ENCODE measurements at places on chromosomes 5 and 9.
A peak's percentile ranks its signal among the peaks of the same experiment; 100 is the strongest.

DNA sequence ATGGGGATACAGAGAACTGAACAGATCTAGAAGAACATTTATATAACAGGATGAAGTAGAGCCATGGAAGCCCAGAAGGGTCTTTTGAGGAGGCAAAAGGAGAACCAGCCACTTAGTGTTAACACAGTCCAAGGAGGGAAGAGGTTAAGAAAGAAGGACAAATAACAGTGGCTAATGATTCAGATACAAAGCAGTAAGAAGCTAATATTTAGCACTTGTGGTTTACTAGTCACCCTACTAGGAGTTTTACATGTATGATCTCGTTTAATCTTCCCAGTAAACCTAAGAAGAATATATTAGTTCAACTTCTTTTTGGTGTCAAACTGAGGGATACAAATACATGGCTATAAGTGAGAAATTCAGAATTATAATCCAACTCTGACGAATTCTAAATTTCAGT lies 7.7 kb downstream of the FBXO4 start:
- DNase-seq: no peak

GRCh38 chr9:121831869-121832268 lies 180.4 kb downstream of the DAB2IP start:
- DNase-seq: no peak

- no peak for DNase-seq
Measured at GRCh38 chr5:124592891-124593290, 153.5 kb downstream of the ZNF608 start.

GRCh38 chr9:78358329-78359051 lies 61.6 kb downstream of the PSAT1 start:
- no peak for DNase-seq

DNA sequence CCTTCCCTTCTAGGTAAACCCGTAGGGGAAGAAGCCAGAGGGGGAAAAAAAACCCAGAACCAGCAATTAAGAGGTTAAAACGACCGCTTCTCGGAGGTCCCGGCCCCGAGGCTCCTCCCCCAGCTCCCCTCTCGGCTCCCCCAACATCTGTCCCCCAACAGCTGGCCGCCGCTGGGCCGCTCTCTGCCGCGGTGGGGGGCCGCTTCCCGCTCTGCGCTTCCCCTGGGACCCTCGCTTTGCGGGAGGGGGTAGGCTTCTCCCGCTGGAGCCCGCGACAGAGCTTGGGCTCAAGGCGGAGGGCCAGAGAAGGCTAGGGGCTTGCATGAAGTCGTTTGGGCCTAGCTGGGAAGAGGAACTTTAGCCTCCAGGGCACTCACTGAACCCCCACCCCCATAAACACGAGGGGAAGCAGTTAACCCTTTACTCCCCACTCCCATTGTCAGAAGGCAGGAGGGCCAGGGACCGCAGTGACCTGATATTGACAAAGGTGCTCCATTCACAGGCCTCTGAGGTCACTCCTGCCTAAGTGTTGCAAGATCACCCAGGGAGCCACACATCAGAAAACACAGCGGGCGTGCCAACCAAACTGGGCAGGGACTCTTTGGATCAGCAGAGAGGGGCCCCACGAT lies 7.5 kb downstream of the LHX6 start:
- no peak for DNase-seq

DNA sequence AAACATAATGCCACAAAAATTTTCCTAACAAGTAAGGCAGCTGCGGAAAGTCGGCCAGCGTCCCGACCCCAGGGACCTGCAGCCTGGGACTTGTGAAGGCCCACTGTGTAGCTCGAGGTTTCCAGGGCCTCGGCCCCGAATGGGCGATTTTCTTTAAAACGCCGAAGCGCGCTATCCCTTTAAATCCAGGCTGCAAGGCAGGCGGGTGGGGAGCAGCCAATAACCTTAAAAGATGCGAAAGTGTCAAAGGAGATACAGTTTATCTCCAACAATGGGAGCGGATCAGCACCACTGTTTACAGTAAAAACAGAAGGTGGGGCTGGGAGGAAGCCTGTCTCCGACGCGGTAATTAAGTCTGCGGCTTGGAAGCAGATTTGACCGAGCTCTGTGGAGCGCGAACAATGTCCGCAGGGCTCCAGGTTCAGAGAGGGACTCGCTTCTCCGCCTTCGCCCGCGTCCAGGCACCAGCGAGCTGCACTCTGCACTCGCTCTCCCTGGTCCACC lies 1.7 kb upstream of the ZSWIM6 start:
- peak; percentile 13 for DNase-seq

DNA sequence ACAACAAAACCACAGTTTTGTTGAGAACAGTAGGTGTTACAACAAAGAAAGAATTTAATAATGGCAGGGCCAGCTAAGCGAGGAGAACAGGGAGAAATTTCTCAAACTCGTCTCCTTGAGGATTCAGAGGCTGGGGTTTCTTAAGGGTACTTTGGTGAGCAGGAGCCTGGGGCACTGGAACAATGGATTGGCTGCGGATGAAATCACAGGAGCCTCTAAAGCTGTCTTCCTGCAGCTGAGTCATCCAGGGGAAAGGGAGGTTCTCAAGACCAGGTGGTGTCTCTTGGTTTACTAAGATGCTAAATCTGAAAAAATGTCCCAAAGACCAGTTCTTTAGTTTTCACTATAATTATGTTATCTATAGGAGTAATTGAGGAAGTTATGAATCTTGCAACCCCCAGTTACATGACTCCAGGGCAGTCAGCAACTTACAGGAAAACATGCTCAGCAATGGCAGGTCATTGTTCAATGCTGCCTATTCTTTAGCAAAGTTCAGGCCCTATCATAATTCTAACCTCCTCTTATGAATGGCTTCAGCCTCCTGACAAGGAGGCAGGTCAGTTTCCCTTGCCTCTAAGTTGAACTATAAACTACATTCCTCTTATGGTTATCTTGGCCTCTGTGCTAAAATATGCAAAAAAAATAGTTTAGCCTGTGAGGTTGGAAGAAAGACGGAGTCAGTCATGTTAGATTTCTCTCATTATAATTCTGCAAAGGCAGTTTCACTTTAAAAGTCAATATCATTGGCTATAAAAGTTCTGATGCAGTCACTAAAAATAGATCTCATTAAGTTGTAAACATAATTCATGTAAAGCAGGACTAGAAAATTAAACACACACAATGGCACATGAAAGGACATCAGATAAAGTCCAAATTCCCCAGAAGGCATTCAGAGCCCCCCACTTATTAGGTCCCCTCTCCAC lies 63.3 kb upstream of the CKS2 start:
- no peak for DNase-seq

- no peak for DNase-seq
Measured at GRCh38 chr9:128163523-128164306, 3.6 kb downstream of the BBLN start.

- peak; percentile 25 for DNase-seq
Measured at GRCh38 chr9:68585034-68585761, 44.5 kb upstream of the TMEM252 start.

GRCh38 chr5:178770621-178771020 lies 40.2 kb upstream of the ZNF354A start:
- DNase-seq: no peak

DNA sequence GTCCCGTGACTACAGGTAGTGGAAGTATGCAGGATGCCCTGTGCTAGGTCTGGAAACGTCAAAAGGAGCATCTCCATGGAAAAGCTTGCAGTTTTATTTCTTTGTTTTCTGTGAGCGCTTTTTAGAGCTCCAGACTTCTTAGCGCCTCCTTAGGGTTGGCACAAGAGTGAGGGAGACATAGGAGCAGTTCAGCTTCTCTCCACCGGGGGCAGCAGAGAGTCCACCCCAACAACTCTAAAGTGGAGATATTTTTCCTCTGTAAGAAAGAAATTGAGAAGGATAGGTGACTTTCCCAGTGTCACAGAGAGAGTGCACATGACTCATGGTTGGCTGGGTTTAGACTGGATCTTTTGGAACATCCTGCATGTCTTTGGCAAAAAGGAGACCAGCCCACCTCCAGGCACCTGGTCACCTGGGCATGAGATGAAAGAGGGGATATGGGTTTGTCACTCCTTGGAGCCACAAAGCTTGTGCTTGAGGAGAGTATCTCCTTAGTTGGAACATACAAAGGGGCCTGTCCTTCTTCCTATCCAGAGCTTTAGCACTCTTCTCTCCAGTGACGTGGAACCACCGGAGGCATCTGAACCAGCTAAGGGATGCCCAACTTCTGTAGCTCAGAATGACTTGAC lies 637.7 kb downstream of the SEMA5A start:
- DNase-seq: peak; percentile 29

GRCh38 chr9:137113385-137114159 lies 961 bp downstream of the DPP7 start:
- DNase-seq: no peak

DNA sequence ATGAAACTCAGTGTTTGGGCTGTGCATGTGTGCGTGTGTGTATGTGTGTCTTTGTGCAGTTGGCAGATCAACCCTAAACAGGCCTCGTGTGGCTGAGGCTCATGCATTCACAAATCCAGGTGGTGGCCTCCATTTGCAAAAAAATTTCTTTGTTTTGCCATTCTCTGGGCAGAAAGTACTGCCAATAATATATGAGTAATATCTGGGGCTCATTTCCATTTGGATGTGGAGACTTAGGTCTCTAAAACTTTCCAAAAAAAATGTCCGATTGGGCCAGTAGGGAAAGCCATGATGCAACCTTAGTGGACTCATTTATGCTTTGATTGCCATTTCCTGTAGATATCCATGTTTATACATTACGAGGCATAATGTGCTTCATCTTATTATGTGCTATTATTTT lies 77.9 kb upstream of the RPS23 start:
- DNase-seq: no peak

DNA sequence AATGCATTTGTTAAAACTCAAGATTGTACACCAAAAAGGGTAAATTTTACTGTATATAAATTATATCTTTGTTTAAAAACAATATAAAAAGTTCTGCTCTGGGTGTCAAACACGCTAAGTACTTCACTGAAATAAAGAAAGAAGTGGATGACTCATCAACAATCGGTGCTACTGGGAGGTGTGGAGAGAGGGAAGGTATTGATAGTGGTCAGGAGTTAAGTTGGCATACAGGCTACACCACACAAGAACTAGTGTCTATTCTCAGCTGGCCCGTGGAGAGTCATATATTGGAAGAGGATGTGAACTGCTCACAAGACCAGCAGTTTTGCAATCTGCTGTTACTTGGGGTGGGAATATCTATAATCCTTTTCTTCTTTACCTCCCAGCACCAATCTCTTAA lies 145.7 kb upstream of the TRPC7 start:
- no peak for DNase-seq
